ENCODE measurements at places on chromosomes 1 and 21.
A peak's percentile ranks its signal among the peaks of the same experiment; 100 is the strongest.

GRCh38 chr1:67760030-67760821 lies 73.0 kb downstream of the GNG12 start:
- DNase-seq, result peak; percentile 72

DNA sequence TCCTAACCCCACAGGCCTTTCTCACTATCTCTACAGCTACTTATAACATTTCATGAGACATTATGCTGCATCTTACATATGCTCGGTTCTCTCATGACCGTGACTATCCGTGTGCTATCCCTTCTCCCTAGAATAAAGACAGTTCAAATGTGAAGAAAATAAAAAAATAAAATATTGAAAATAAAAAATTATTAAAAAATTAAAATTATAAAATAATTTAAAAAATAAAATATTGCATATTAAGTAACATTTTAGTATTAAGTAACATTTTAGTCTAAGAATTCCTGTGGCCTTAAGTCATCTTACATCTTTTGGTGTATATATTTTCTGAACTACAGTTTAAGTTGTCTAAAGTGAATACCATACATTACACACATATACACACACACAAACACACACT lies 415.5 kb downstream of the DPYD start:
- DNase-seq, result no peak

DNA sequence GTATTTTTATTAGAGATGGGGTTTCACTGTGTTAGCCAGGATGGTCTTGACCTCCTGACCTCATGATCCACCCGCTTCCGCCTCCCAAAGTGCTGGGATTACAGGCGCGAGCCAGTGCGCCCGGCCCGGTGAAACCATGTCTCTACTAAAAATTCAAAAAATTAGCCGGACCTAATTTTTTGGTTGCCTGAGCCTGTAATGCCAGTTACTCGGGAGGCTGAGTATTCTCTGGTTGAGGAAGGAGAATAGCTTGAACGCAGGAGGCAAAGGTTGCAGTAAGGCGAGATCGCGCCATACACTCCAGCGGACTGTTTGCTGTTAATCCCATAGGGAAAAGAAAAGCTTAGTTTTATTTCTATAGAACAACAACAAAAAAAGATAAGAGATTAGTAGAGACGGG lies 29.9 kb upstream of the HJV start:
- DNase-seq, result no peak

DNA sequence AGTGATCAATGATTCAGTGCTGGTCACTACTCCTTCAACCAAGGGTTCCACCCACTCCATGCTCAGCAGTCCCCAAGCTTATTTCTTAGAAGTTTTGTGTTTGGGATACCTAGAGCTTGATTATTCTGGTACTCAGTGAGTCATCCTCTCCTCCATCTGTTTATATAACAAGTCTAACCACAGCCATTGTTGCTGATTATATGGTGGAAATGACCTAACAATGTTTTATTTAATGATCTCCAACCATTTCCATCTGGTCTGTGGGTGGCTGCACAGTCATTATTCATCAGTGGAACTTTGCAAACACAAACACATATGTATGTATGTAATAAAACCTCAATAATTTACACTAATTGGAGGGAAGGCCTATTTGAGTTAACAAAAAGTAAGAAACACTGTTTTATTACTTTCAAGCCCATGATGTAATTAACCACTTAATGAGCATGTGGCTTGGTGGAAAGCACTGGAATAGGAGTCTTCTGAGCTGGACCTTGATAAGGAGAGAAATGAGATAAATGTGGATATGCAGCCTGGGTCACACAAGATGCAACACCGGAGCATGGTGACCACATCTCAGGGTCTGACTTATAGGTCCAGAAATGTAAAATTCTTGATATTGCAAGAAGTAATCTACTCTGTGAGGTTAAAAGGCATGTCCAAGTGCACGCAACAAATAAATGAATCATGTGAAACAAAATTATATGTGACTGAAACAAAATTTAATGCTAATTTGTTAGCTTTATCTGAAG lies 99.0 kb upstream of the WLS start:
- DNase-seq, result peak; percentile 90

DNA sequence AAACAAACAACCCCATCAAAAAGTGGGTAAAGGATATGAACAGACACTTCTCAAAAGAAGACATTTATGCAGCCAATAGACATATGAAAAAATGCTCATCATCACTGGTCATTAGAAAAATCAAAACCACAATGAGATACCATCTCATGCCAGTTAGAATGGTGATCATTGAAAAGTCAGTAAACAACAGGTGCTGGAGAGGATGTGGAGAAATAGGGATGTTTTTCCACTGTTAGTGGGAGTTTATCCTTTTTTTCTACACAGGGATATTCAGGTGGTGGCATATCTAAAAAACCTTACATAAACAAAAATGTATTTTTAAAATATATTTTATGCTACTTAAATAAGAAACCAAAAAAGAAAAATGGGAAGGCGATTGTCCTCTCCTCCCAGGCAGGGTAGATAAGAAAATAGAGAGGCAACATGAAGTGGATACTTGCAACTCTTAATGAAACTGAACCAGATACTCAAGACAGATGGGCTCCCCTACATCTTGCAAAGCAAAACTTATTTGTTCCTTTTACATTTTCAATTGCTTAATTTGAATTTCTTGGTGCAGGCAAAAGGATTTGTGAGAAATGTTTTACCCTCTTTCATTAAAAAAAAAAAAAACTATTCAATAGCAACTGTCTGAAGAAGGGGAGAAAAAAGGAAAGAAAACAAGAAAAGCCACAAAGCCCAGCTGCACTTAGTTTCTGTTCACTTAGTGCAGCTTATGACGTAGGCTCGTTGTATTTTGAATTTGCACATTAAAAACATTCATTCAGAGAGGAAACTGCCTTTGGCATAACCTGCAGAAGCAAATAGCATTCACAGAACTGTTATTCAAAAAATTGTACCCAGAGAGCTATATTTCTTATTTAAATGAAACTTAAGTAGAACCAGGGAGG lies 36.9 kb upstream of the RGS1 start:
- peak; percentile 60 for DNase-seq

DNA sequence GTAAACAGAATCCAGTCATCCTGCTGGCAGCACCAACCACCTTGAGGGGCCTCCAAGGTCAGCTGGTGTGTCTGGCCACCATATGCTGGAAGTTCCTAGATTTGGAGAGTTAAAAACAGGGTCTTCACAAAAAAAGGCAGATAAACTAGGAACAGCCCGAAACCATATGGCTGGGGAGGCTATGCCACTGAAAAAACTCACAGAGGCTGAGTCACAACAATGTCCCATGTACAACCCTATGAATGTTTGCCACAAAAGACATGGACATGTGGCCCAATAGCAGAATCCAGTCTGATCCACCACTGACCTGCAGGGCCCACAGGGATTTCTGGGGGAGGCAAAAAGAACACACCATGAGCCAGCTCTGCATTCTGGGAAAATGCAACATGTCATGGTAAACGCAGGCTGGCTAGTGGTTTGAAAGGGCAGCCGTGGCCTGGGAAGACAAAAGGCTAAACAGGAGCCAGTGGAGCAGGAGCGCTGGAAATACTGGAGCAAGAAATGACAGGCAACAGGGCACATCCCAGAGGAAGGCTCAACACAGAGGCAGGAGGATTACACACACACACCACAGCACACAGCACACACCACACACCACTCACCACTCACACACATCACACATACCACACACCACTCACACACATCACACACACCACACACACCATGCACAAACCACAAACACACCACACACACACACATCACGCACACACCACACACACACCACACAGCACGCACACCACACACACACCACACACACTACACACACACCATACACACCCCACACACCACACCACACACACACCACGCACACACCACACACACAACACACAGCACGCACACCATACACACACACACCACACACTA lies 55.4 kb downstream of the HSF2BP start:
- DNase-seq, result peak; percentile 75

DNA sequence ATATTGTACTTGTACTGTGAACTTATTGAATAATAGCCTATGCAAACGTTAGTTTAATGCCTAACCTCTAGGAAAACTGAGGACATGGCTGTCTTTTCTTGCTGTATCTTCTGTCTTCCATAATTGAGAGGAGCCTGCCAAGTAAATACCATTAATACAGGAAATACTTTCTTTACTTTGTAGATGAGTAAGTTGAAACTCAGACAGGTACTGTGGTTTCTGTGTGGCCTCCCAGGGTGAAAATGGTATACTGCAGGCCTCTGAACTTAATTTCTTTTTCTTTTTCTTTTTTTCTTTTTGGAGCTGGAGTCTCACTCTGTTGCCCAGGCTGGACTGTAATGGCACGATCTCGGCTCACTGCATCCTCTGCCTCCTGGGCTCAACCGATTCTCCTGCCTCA lies 208.8 kb upstream of the ADGRL4 start:
- DNase-seq, result no peak

DNA sequence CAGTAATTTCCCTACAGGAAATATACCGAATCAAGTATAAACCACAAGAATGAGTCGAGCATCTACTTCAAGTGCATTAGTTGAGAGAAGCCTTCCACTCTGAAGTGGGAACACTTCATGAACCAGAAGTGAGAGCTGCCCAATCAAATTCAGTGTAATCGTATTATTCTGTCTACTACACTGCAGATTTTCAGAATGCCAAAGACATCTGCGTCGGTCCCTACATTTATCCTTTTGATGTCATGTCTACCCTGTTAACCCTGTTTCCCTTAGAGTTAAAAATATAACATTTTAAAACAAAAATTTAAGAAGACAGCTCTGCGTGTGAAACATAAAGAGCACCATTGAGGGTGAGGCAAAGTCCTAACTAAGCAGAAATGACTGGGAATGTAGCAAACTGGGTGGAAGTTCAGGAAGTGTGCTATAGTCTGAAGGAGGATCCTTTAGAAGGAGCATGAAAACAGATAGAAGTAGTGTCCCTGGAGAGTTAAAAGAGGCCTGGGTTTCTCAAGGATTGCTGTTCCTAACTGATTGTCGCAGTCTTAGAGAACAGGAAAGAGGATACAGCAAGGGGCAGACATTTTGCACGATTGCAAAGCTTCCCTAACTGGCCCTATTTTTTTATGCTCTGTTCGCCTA lies 291.2 kb downstream of the PTPRC start:
- peak; percentile 31 for DNase-seq

- peak; percentile 86 for DNase-seq
Measured at GRCh38 chr1:78145105-78145580, 99.4 kb downstream of the GIPC2 start.

GRCh38 chr1:60765204-60765603 lies 317.2 kb upstream of the NFIA start:
- peak; percentile 16 for DNase-seq

Measured in AG10803 (cell line).